Stimulated activated CD8-positive, alpha-beta memory T cell treated with anti-CD3 and anti-CD28 coated beads, Interleukin-12 subunit alpha, Interleukin-12 subunit beta, amount 100 ng/mL, for 4 hours (primary cell): ENCODE measurements at places on chromosomes 4 and X.

DNA sequence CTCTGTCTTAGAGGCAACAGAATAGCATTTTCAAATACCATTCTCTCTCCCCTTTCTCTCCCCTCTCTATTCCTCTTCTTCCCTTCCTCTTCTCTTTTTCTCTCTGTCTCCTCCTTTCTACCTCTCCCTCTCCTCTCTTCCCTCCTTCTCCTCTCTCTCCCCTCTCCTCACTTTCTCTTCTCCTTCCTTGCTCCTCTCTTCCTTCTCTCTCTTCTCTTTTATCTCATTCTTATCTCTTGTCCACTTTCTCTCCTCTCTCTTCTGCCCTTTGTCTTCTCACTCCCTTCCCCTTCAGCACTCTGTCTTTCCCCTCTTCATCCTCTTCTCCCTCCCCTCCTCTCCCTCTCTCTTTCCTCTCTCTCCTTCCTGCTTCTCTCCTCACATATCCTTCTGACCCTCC lies 2265.8 kb upstream of the TENM3 start:
- DNase-seq = no peak

GRCh38 chrX:154545673-154546274 lies 872 bp downstream of the G6PD start:
- no peak for DNase-seq

DNA sequence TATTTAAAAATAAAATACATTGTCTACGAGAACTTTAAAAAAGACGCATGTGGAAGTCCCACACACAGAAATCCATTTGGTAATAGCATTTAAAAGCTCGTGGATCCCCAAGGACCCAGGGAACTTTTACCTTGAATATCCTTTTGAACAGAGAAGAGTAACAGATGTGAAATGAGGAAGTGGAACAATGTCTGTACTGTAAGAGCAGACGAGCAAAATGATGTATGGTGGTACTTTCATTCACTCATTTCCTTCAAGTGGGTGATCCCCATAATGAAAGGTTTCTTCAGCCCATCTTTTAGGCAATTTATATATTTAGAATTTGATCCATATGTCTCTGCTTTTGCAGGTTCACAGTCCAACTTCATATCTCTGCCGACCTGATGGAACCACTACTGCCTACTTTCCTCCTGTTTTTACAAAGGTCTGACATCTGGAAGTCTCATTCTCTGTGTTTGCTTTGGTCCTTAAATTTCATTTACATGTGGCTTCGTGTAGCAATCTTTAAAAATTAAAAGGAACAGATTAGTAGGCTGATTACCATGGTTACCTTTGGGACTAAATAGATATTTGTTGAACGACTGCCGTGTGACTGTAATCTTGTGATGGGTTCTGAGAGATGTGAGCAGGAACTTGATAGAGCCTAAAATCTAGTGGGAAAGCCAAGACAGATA lies 188.4 kb downstream of the PALLD start:
- no peak for DNase-seq

- no peak for DNase-seq
These were observed 387.5 kb downstream of the GRIA2 start for GRCh38 chr4:157607996-157608395.

DNA sequence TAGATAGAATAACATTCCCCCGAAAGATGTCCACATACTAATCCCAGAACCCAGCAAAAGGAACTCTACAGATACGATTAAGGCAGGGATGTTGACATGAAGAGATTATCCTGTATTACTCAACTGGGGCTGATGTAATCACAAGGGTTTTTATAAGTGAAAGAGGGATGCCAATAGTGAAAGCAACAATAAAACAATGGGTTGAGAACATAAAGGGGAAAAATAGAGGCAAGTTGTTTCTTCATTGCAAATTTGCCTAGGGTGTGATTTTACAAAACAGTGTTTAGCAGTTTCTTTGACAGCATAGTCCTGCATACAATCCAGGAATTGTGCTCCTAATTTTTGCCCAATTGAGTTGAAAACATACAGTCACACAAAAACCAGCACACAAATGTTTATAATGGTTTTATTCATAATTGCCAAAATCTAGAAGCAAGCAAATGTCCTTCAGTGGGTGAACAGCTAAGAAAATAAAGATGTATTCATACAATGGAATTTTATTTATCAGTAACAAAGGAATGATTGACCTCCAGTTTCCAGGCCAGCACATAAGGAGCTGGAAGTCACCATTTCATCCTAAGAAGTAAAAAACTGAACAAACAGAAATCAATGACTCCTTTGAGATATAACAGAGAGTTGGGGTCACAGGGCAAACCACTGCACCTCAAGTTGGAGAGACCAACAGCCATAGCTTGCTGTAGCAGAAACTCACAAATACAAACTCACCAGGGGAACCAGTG lies 107.2 kb downstream of the CENPC start:
- DNase-seq = no peak
